ENCODE measurements at places on chromosomes 6 and 20. TPM values are rescaled to one million over a fixed set of nuclear protein-coding genes. Genes with fewer than 3 reads are reported as not detected.

The FOXQ1 gene
- 2.8 TPM for total RNA-seq

The UBE2C gene
- total RNA-seq, result 148 TPM

The HLA-DQB1 gene
- total RNA-seq, result 1.7 TPM

The SYNDIG1 gene
- not detected for total RNA-seq

The ANKRD6 gene
- total RNA-seq, result 7.0 TPM

The ABHD16A gene
- total RNA-seq, result 23.0 TPM
